ENCODE measurements at places on chromosomes 2 and 18.

- DNase-seq: no peak
Measured at GRCh38 chr18:27382567-27383216, 197.6 kb upstream of the CHST9 start.

GRCh38 chr2:176924909-176925534 is 287.6 kb upstream of the HNRNPA3 start:
- DNase-seq: no peak

DNA sequence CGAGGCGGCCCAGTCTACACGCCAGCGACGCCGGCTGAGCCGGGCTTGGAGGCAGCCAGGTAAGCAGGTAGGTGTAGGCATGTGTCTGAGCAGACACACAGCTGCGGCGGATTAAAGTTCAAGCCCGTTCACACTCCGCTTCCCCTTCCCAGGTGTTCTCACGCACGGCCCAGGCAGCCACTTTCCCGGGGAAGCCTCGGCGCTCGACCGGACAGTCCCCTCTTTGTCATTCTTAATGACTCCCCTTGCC is 367 bp downstream of the TGFA start:
- no peak for DNase-seq

GRCh38 chr18:43539862-43540261 is 262.6 kb upstream of the SYT4 start:
- DNase-seq: peak; percentile 18

DNA sequence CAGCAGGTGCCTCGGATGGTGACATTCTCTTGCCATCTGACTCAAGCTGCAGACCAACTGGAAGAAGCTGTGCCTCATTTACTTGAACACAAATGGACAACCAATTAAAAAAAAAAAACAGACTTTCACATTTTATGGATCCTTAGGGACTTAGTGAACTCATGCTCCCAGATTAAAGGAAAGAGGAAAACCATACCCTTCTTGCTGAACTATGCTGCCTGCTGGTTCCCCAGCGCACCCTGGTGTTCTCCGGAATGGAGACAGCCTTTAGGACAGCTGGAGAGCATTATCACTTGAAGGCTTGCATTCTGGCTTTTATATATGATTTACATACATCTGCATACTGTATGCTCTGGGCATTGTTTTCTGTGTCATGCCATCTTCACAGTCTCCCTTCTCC is 370.7 kb downstream of the SLC4A3 start:
- no peak for DNase-seq
